HCT116 (cell line): ENCODE measurements at places on chromosomes 2 and 18.

DNA sequence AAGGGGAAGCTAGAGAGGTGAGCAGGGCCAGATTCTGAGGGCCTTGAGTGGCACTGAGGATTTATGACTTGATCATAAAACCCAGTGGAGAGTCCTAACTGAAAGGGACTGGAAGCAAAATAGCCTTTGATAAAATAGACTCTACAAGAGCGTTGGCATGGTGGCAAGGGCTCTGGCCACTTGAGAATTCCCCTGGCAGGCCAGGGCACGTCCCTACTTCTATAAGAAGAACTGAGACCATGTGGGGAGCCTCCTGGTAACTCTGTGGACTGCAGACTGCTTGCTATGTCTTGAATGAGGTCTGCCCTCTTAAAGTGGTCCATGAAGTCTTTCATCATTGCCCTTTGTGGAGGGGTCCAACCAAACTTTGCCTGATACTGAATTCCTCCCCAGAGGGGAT is 324.8 kb downstream of the ALK start:
- H3K4me3 ChIP-seq: no peak overlapping the region
- H3K4me1 ChIP-seq: no peaks in the 10 kb centered on the region
- peaks cover 24% of the 10 kb centered on the region for H3K27me3 ChIP-seq
- no peak overlapping the region for H3K27ac ChIP-seq
- no peaks in the 10 kb centered on the region for H3K36me3 ChIP-seq
- no peak for DNase-seq

- H3K27me3 ChIP-seq: no peaks in the 10 kb centered on the region
- H3K4me3 ChIP-seq: no peak overlapping the region
- H3K36me3 ChIP-seq: no peaks in the 10 kb centered on the region
- no peaks in the 10 kb centered on the region for H3K4me1 ChIP-seq
- DNase-seq: no peak
These were observed 1.1 kb upstream of the FRZB start for GRCh38 chr2:182867426-182868053.

GRCh38 chr2:135931776-135932443 is 53.5 kb downstream of the DARS1 start:
- H3K27me3 ChIP-seq: no peaks in the 10 kb centered on the region
- H3K4me3 ChIP-seq: no peak overlapping the region

- H3K36me3 ChIP-seq: no peaks in the 10 kb centered on the region
- H3K27ac ChIP-seq: no peak overlapping the region
- DNase-seq: no peak
- no peak overlapping the region for H3K4me3 ChIP-seq
- no peaks in the 10 kb centered on the region for H3K4me1 ChIP-seq
- no peaks in the 10 kb centered on the region for H3K27me3 ChIP-seq
These were observed 763.9 kb downstream of the TSN start for GRCh38 chr2:122519366-122519765.

- H3K4me3 ChIP-seq: no peak overlapping the region
- H3K4me1 ChIP-seq: no peaks in the 10 kb centered on the region; the same call in 1 of the 2 replicates
- no peak for DNase-seq
- H3K36me3 ChIP-seq: no peaks in the 10 kb centered on the region
- H3K27ac ChIP-seq: no peak overlapping the region
These were observed 1.2 kb downstream of the KIF5C start for GRCh38 chr2:148876202-148876594.

GRCh38 chr2:150487537-150488429 is at the start of gene RND3:
RND3 (minus strand) TSS chr2:150487667; CDS start chr2:150487417, 250 bp downstream.
- H3K27ac ChIP-seq: peak within 1 kb of the TSS; percentile 77
- peaks cover 2% of the 10 kb centered on the region for H3K4me1 ChIP-seq
- DNase-seq: peak; percentile 98
- H3K27me3 ChIP-seq: no peaks in the 10 kb centered on the region

DNA sequence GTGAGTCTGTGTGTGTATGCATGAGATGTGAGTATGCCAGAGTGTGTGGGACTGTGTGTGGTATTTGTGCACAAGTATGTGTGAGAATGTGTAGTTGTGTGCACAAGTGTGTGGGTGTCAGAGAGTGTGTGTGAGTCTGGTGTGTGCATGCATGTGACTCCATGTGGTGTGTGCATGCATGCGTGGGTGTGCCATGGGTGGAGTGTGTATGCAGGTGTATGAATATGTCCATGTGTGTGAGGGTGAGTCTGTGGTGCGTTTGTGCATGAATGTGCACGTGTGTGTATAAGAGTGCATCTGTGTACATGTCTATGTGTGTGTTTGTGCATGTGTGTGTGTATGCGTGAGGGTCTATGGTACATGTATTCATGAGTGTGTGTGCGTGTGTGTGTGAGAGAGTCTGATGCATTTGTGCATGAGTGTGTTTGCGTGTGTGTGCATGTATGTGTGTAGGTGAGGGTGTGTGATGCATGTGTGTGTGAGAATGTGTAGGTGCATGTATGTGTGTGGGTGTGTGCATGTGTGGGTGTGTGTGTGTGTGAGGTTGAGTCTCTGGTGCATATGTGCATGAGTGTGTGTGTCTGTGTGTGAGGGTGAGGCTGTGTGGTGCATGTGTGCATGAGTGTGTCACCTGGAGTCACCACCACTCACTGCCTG is 226.8 kb downstream of the LDLRAD4 start:
- H3K4me3 ChIP-seq: no peak overlapping the region
- H3K27ac ChIP-seq: no peak overlapping the region
- no peak for DNase-seq
- H3K36me3 ChIP-seq: no peaks in the 10 kb centered on the region
- no peaks in the 10 kb centered on the region for H3K4me1 ChIP-seq

- no peaks in the 10 kb centered on the region for H3K4me1 ChIP-seq
- H3K27me3 ChIP-seq: no peaks in the 10 kb centered on the region
- H3K27ac ChIP-seq: no peak overlapping the region
- no peak overlapping the region for H3K4me3 ChIP-seq
These were observed 4.9 kb downstream of the TM4SF20 start for GRCh38 chr2:227374158-227374557.

DNA sequence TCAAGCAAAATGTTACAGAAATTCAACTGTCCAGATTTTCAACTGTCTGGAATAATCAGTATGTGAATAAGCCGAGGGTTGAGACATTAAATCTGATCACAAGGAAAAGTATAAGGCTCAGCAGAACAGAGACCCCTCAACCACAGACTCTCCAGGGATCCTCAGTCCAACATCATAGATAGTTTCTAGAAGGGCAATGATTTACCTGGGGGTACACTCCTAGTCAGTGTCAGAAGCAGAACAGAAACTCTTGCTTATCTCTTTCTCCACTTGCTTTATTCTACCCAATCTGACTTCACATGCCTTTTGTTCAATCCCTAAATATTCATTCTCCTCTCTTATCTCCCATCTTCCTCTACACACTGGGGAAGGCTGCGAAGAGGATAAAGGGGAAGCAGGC is 36.4 kb downstream of the ICOS start:
- no peak overlapping the region for H3K27ac ChIP-seq
- H3K4me1 ChIP-seq: no peaks in the 10 kb centered on the region
- H3K27me3 ChIP-seq: peaks cover 21% of the 10 kb centered on the region
- no peak for DNase-seq
- H3K36me3 ChIP-seq: no peaks in the 10 kb centered on the region

DNA sequence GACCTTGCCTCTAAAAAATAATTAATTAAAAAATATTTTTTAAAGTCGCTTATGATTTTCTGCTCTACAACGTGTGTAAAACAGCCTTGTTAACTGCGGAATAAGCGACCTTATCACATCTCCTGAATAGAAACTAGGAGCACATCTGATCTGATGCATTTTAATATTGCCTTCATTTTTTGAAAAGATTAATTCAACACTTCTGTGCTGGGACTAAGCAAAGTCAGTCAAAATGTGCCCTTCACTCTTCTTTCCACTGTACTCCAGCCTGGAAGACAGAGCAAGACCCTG is 12.6 kb downstream of the CLEC4F start:
- no peaks in the 10 kb centered on the region for H3K36me3 ChIP-seq
- no peak overlapping the region for H3K4me3 ChIP-seq
- no peak for DNase-seq
- H3K27ac ChIP-seq: no peak overlapping the region
- H3K4me1 ChIP-seq: no peaks in the 10 kb centered on the region
